ENCODE measurements at places on chromosomes 6 and 20. TPM values are rescaled to one million over a fixed set of nuclear protein-coding genes. Genes with fewer than 3 reads are reported as not detected.
A peak's percentile ranks its signal among the peaks of the same experiment; 100 is the strongest.

GRCh38 chr6:707576-708236 is 14.8 kb upstream of the EXOC2 start:
- no peak for DNase-seq

- DNase-seq, result no peak
Measured at GRCh38 chr6:36807750-36808149, 31.5 kb downstream of the CPNE5 start.

DNA sequence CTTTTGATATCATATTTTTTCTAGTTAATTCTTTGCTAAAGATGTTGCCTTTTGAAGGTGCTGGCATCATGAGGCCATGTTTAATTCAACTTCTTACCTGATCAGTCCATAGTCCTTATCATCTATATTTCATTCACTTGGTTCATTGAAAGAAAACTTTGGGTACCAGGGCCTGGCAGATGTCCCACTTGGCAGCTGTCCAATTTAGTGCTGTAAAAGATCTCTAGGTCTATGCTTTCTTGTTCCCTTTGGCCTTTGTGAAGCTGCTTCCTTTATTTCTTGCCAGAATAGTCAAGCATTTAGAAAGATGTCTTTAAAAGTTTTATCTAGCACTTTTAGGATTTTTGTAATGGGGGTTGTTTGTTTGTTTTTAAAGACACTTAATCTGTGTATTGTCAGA is 61.7 kb upstream of the EYA4 start:
- no peak for DNase-seq

GRCh38 chr6:162404951-162405350 is 322.6 kb downstream of the PRKN start:
- DNase-seq, result no peak

DNA sequence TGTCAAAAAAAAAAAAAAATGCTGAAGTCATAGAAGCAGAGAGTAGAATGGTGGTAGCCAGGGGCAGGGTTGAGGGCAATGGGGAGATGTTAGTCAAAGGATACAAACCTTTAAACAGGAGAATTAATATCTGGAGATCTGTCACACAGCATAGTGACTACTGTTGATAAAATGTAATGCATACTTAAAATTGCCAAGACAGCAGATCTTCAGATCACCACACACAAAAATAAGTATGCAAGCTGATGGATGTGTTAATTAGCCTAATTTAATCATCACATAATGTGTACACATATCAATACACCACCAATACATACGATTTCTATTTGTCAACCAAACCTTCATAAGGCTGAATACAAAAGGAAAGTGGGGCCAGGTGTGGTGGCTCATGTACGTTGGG is 83.5 kb upstream of the PHACTR3 start:
- no peak for DNase-seq

GRCh38 chr6:16712931-16713484 is 48.3 kb downstream of the ATXN1 start:
- DNase-seq, result peak; percentile 95

GRCh38 chr6:45898941-45899682 is 116.5 kb downstream of the CLIC5 start:
- DNase-seq, result no peak

GRCh38 chr6:1524040-1524480 is 85.7 kb upstream of the FOXC1 start:
- DNase-seq, result peak; percentile 65

DNA sequence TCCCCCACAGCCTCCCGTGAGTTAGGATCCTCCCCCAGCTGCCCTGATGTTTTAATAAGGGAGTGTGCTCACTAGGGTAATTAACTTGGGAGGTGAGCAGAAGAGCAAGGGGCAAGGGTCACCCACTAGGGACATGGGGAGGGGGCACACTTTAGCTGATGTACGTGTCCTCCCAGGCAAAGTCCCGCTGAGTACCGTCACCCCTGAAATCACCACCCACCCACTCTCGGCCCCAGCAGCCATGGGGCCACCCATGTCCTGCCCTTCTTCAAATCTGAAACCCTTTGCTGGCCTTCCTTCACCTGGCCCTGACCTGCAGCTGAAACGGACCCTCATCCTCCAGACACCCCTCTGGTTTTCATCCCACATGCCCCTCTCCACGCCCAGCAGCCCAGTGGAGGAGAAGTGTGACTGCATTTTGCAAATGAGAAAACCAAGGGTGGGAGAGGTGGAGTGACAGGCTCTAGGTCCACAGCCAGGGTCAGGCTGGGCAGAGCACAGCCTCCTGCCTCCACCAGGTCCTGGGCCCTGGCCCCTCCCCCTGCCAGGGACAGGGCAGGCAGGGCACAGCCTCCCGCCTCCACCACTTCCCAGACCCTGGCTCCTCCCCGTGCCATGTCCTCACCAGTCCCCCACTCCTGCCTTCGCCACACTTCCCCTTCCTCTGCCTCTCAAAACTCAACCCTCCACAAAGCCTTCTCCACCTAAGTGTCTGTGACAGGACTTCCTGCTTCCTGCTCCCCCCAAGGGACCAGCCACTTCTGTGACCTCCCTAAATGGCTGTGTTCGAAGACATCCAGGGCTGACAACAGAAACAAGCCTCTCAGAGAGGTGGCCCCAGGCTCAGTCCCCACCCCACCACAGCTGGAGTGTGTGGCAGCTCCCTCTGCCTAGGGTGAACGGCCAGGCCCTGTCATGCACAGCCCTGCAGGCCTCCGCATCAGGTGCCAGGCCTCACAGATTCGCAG is 15.1 kb downstream of the ACSS1 start:
- DNase-seq, result no peak

GRCh38 chr6:133991096-133991593 is 38.1 kb downstream of the TBPL1 start:
- DNase-seq, result peak; percentile 89

DNA sequence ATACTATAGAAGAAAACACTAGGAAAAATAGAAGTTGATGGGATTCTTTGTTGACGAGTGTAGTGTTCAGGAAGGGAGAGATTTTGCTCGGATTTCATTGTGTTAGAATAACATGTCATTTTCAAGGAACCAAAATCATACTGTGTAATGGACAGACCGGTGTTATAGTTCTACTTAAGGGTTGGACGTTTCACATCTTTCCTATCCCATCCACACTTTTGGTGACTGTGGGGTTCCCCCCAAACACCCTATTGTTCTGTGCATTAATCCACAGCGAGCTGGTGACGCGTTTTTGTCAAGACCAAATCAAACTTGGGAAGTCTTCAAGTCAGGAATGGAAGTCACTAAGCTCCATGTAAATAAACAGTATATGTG is 43.3 kb downstream of the TRIM27 start:
- DNase-seq, result no peak

GRCh38 chr6:85273870-85274269 is 176.0 kb upstream of the NT5E start:
- no peak for DNase-seq

Gene UBD
- 6.2 TPM for total RNA-seq

Gene MCHR2
- not detected for total RNA-seq

Gene SLC13A3
- 0.26 TPM for total RNA-seq

Gene HTR1B
- total RNA-seq, result not detected

Gene ID4
- 69.8 TPM for total RNA-seq

Gene SEC63
- 0.84 TPM for total RNA-seq

Gene OR2H1
- not detected for total RNA-seq

Gene HLA-DQA1
- total RNA-seq, result not detected

Gene LY6G5B
- total RNA-seq, result not detected

Gene HLA-DOB
- not detected for total RNA-seq

Gene XKR7
- 8.1 TPM for total RNA-seq
